ENCODE measurements at places on chromosomes 6 and 20.

DNA sequence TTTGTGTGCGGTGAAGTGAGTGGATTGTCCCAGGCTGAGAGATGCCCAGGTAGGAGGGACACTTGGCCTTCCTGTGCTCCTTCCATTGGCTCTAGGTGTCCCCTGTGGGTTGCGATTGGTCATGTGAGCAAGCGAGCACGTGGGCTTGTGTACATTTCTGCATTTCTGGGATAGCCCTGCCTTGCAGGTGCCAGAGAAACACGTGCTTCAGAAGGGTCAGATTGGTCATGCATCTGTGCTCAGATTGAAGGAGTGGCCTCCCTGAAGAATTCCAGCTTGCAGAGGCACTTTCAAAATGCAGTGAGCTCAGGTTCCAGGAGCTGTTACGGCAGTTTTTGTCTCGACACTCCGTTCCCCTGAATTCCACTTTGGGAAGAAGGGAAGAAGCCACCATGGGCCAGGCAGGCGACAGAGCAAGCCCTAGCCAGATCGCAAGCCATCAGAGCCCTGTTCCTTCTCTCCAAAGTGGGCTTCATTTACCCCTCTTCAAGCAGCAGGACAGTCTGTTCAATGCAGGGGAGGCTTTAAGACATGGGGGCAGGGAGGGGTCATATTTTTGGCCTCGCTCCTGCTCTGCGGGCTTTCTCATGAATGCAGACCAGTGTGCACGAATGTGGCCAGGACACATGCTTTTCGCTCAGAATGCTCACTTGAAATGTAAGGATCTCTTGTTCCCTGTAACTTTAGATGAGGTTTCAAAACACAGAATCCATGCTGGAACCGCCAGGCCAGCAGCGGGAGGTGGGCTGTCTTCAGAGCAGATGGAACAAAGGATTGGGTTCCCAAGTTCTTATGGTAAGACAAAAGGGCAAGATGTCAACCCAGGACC, 78.6 kb upstream of the AKAP12 start:
- DNase-seq, result peak; percentile 79

GRCh38 chr6:109345986-109346385, 36.3 kb downstream of the CD164 start:
- no peak for DNase-seq

DNA sequence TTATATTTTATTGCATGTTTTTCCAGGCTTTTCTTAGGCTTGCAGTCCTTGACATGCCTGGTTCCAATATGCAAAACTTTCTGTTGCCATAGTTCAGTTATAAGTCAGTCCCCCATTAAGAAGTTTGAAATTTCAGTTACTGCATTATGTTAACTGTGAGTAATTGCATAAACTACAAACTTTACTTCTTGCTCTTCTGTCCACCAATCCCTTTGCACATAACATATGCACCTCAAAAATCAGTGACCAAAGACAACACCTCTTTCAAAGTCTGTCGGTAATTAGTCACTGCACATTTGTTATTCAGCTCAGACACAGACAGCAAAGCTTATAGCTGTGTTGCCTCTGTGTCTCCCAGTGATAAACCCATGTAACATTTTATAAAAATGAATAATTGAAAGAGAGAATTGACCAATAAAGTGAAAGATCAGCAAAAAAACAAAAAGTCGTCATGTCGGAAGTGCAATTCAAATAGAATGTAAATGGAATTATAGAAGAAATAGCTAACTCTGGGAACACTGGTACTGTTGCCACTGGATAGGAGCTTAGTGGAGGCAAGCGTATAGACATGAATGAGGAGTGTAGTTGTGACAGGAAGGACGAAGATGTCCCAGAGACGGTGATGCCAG, 50.3 kb upstream of the BTBD3 start:
- DNase-seq, result no peak

- no peak for DNase-seq
Observed at GRCh38 chr20:38308047-38308438, 4.1 kb downstream of the BPI start.

DNA sequence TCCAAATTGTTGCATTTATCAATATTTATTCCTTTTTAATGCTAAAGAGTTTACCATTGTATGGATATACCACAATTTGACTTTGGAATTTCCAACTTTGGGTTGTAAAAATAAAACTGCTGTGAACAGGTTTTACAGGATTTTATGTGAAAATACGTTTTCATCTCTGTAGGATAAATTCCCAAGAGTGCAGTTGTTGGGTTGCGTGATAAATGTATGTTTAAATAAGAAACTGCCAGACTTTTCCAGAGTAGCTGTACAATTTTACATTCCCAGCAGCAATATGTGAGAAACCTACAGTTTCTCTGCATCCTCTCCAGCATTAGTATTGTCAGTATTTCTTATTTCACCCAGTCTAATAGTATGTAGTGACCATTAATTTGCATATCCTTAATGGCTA, 12.6 kb downstream of the TAB2 start:
- no peak for DNase-seq

GRCh38 chr6:91476000-91476399, 889.1 kb upstream of the MAP3K7 start:
- no peak for DNase-seq

- no peak for DNase-seq
Observed at GRCh38 chr6:127784468-127784867, 116.4 kb downstream of the THEMIS start.

DNA sequence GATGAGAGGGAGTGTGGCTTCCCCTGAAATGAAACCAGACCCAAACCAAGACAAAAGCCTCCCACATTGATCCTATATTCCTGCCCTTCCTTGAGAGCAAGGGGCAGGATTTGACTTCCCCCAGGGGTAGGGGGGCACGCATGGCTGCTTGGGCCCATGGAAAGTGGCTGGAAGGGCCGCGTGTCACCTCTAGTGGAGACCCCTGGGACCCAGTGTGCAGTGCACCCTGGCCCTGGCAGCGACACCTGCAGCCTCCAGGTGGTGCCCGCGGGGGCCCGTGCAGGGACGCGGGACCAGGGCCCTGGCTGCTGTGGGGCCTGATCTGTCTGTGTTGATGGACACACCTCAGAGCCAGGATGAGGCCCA, 18.0 kb upstream of the SLCO4A1 start:
- no peak for DNase-seq

DNA sequence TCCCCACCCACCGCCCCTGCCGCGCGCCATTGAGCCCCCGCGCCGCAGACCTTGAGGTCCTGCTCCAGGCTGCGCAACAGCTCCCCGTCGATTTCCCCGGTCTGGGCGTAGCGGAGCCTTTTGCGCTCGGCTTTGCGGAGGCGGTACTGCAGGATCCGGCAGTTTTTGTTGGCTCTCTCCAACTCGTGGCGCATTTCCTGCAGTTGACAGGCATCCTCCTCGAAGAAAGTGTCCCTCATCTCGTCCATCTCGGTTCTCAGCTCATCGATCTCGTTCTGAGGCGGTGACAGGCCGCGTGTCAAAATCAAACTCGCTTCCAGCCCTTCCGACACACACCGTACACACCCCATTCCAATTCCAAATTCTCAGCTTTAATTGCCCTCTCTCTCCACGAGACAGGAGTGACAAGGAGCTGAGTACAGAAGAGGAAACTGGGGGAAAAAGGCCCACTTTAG, 4.3 kb downstream of the MTCL3 start:
- DNase-seq, result no peak

- DNase-seq, result no peak
Observed at GRCh38 chr6:155245831-155246230, 18.0 kb upstream of the CLDN20 start.

GRCh38 chr6:122722746-122723145, 56.8 kb upstream of the FABP7 start:
- DNase-seq, result no peak

DNA sequence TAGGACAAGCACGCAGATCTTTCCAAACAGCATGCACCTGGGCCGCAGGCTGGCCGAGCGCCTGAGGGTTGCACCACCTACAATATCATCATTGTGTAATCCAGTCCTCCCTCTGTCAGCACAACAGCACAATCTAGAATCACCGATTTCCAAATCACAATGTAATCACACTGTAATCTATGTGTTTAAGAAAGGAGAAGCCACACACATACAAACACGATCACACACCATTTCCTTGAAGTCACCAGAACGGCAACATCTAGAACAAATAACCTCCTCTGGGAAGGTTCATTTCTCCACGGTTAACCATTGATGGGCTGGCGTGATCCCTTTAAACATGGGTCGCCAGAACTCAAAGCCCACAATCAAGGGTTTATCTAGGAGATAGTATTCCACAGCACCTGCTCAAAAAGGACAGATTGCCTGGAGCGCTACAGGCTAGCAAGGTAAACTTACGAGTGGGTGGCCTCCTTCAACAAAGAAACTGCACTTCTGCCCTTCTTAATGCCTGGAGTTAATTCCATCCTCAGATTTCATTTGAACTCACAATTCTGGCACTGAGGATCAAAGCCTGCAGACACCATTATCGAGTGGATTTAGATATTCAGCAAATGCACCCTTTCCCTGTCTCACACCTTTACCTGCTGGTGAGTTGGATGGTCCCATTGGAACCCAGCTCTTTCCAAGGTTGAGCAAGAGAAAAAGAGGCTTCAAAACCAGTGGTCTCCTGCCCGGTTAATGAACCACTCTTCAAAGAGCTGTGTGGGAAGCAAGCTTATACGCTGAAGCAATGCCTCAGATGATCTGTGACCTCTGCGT, 83.8 kb upstream of the FOXQ1 start:
- no peak for DNase-seq

- no peak for DNase-seq
Observed at GRCh38 chr20:62214067-62214466, 6.0 kb downstream of the HRH3 start.

GRCh38 chr6:159890792-159891191, at the start of gene MAS1:
MAS1 (plus strand) TSS chr6:159890988; CDS start chr6:159906956, 15,968 bp downstream.
- no peak for DNase-seq

- DNase-seq, result no peak
Observed at GRCh38 chr6:15623276-15624116, 39.3 kb downstream of the DTNBP1 start.

GRCh38 chr20:47280228-47280627, 76.3 kb downstream of the ZMYND8 start:
- no peak for DNase-seq

DNA sequence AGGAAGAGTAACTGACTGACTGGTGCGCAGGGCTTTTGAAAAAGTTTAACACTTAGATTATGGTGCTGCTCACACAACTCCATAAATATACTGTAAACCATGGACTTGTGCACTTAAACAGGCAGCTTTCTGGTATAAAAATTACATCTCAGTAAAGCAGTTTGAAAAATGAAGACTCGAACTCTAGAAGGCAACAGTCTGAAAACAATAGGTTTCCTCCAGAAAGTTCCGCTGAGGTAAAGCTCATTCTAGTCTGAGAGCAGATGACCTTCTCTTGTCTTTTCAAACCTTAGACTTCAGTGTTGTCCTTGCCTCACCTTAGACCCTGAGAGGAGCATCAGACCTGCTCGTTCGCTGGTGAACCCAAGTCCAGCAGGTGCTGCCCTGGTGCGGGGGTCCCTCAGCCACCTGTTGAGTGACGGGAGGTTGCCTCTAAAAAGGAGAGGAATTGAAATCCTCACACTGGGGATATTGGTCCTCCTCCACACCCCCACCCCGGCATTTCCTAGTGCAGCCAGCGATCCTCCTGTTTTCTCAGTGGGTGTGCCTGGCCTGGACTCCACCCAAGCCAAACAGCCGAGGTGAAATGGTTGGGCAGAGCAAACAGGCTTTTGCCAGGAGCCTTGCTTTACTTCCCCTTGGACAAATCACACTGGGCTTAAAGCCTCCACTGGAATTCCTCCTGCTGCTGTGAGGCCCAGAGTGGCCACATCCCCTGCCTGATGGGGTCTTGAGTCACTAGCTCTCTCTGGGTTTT, 14.7 kb upstream of the PYGB start:
- DNase-seq, result no peak

GRCh38 chr6:51626391-51626790, 461.0 kb downstream of the PKHD1 start:
- no peak for DNase-seq

- no peak for DNase-seq
Observed at GRCh38 chr6:105739764-105740163, 336.9 kb upstream of the PREP start.

- DNase-seq, result peak; percentile 80
Observed at GRCh38 chr6:108945681-108946159, 97.5 kb downstream of the ARMC2 start.

DNA sequence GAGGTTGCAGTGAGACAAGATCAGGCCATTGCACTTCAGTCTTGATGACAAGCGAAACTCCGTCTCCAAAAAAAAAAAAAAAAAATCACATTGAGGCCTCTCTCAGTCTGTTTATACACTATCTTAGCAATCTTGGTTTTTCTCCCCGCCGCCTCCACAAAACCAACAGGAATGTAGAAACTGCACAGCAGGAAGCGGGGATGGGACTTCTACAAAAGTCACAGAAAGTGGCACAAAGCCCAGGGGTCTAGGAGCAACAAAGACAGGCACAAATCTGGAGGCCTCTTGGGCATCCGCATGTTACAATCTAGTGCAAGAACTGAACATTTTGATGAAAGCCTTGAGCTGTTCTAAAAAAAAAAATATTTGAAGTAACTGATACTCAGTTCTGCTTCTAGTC, 48.6 kb downstream of the KDM1B start:
- no peak for DNase-seq

- no peak for DNase-seq
Observed at GRCh38 chr6:5249451-5250122, 11.2 kb downstream of the LYRM4 start.

- DNase-seq, result peak; percentile 58
Observed at GRCh38 chr6:27630727-27631608, 158.1 kb upstream of the ZNF184 start.

GRCh38 chr20:8790442-8791074, 278.3 kb upstream of the PLCB4 start:
- DNase-seq, result peak; percentile 65

- DNase-seq, result no peak
Observed at GRCh38 chr6:137427656-137428290, 66.4 kb downstream of the OLIG3 start.

GRCh38 chr6:37696841-37697662, 631 bp downstream of the MDGA1 start:
- DNase-seq, result peak; percentile 75

DNA sequence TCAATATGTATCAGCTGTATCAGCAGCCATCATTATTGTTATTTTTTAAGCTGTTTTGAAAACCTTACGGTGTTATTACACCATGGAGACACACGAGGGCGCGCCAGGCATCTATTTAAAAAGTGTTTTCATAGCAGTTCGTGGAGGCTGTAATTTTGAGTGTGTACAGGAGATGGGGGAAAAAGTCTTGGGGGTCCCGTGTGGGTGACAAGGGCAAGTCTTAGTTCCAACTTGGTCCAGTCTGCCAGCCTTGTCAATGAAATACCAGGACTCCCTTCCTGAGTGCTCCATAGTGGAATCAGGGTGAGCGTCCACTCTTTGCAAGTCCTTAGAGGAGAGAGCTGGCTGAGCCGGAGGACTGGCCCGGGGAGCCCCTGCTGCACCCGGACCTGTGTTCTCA, 43.3 kb downstream of the SLC2A10 start:
- peak; percentile 83 for DNase-seq

- DNase-seq, result no peak
Observed at GRCh38 chr20:23520185-23520584, 29.3 kb downstream of the CST8 start.

DNA sequence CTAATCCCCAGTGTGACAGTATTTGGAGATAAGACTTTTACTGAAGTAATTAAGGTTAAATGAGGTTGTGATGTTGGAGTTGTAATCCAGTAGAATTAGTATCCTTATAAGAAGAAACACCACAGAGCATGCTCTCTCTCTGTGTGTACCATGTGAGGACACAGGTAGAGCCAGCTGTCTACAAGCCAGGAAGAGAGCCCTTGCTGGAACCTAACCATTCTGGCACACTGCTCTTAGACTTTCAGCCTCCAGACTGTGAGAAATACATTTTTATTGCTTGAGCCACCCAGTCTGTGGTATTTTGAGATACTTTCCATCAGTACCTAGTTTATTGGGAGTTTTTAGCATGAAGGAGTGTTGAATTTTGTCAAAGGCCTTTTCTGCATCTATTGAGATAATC, 110.2 kb downstream of the PHF3 start:
- no peak for DNase-seq

Data from muscle of back (tissue), 13 donors.